Posterior vena cava (tissue), 2 donors: ENCODE measurements at places on chromosomes 4 and X.

GRCh38 chrX:97311066-97311778 lies 427.5 kb downstream of the RPA4 start:
- DNase-seq: no peak

DNA sequence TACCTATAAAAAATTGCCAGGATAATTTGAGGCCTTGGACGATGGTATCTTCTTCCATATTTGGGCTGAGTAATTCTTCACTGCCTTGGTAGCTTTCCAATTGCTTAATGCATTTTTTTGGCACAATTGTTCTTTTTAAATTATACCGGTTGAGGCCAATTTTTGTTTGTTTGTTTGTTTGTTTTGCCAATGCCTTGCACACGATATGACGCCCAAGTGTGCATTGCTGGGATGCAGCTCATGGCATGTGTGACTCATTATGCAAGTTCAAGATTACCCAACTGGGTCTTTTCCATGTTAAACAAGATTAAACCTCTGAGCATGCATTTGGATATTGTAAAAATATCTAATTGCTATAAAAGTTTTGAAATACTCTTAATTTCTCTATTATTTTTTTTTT lies 71.1 kb upstream of the KCNIP4 start:
- no peak for DNase-seq

- DNase-seq: no peak
These were observed 128.8 kb upstream of the GPC4 start for GRCh38 chrX:133544115-133544514.

DNA sequence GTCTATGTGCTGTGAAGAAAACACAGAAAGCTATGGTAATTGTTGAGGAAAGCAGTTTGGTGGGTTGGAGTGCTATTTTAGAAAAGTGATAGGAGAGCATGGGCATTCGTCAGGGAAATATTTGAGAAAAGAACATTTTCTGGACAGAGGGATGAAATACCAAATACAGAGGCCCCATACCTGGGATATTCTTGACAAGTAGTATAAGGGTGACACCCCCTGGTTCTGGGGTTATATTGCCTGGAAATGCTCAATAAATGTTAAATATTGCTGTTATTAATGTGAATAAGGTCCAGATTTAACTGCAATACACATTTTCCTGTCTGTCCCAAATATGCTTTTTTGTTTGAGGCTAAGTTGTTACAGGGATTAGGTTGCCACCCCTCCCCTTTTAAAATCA lies 42.9 kb downstream of the WWC2 start:
- DNase-seq: no peak
